ENCODE measurements at places on chromosomes 6 and 20.

DNA sequence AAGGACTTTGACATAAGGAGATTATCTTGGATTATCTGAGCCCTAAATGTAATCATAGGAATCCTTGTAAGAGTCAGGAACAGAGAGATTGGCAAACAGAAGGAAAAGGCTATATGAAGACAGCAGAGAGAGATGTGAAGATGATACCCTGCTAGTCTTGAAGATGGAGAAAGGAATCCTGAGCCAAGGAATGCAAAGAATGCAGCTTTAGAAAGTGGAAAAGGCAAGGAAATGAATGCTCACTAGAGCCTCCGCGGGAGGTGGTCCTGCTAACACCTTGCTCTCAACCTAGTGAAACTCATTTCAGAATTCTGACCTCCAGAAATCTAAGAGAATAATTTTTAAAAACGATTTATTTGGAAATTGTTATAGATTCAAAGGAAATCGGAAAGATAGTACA, 117.1 kb downstream of the TBXT start:
- DNase-seq, result peak; percentile 54

DNA sequence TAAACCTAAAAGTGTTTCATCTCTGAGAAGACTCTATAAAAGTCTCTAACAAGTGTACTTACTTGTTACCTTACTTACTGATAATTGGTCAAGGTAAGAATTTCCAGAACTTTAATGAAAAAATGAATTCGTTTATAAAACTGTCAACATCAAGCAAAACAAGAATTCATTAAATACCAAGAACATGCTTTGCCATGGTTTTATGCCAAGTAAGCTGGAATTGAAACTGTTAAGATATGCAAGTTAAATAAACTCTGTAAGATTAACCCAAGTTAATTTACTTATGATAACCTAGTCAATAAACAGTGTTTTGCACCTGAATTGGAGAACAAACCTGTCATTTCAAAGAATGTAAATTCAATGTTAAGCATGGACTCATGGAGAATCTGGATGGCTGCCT, 17.1 kb upstream of the DEFB113 start:
- DNase-seq, result no peak

GRCh38 chr6:9896806-9897205, 518.1 kb downstream of the TFAP2A start:
- no peak for DNase-seq

DNA sequence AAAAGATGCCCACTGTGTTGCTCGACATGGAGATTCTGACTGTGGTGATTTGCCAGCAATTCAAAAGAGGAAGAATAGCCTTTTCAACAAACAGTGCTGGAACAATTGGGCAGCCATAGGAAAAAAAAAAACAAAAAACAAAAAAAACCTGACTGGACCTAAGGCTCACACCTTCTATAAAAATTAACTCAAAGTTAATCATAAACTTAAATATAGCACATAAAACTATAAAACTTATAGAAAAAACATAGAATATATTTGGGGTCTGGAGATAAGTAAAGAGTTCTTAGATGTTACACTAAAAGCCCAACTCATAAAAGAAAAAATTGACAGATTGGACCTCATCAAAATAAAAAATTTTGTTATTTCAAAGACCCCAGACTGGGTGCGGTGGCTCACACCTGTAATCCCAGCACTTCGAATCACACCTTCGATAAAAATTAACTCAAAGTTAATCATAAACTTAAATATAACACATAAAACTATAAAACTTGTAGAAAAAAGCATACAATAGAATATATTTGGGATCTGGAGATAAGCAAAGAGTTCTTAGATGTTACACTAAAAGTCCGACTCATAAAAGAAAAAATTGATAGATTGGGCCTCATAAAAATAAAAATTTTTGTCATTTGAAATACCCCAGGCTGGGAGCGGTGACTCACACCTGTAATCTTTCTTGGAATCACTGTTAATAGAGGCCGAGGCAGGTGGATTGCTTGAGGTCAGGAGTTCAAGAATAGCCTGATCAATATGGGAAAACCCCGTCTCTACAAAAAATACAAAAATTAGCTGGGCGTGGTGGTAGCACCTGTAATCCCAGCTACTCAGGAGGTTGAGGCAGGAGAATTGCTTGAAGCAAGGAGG, 115.6 kb upstream of the FAM83B start:
- DNase-seq, result no peak

- no peak for DNase-seq
These were observed 88.2 kb downstream of the NOL4L start for GRCh38 chr20:32496811-32497533.

- no peak for DNase-seq
These were observed 34.8 kb upstream of the NCOA3 start for GRCh38 chr20:47466704-47467459.

DNA sequence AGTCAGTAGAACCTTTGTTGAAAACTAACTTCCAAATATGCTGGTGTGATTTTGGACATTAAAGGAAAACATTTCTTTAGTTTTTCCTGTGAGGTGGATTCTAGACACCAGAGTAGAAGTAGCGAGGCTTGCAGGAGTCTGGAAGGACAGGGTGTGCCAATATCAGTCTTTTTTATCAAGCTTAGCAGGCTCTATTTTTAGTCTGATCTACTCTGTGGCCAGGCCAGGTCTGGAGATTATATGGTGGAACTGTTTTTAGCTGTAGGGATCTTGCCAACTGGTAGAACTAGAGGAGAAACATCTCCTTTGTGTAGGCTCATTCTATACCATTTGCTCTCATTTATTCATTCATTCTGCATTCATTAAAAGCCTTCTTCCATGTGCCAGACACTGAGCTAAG, 42.7 kb downstream of the LRP11 start:
- DNase-seq, result no peak

DNA sequence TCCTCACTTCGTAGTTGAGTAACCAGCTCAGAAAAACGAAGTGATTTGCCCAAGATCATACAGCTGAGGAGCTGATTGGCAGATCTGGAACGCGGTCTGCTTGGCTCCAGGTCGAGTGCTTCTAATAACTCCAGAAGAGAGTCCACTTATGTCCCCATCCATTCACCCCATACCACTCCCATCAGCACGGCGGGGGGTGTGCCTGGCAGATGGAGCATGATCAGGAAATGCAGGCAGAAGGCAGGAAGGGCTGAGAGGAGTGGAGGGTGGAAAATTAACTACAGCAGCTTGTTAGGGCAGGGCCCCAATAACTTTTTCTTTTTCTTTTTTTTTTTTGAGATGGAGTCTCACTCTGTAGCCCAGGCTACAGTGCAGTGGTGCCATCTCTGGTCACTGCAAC, 15.0 kb downstream of the FITM2 start:
- DNase-seq, result peak; percentile 31

- DNase-seq, result no peak
These were observed 44.8 kb upstream of the FABP7 start for GRCh38 chr6:122734529-122735395.

DNA sequence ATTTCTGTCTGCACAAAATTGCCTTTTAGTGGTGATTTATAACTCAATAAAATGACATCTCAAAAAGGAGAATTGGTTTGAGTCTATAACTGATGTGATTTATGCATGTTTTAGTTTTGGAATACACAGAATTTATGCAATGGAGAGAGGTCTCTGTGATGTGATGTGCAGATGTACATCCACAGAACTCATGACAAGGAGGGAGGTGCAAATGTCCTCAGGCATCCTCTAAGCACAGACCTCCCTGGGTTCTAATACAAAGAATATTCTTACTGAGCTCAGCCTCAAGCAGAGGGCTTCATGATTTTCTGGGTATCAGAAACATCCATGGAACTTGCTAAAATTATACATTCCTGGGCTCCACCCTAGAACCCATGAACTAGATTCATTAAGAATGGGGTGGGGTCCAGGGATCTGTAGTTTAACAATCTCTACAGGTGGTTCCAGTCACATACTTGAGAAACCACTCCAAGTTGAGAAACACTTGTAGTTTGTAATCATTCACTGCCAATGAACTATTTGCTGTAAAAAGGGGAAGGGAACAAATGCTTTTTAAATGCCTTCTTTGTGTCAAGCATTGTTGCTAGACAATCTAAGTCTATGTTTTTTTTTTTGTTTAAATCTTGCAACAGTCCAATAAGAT, 60.2 kb upstream of the NEDD9 start:
- DNase-seq, result no peak

DNA sequence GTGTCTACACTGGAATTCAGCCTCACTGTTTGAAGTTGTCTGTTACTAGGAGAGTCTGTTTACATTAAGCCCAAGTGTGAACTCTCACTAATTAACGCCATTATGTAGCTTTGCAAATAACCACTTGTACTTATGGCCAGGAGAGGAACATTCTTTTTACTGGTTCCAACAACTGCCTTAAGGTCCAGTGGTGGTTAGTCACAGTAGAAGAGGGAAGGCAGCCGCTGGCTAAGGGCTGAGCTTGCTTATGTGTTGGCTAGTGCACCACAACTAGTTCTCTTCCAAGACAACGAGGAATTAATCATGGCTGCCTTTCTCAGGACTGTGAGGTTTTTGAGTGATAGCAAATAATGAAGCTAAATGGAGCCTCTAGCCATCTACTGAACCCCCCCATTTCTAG, 14.9 kb upstream of the SLC22A23 start:
- DNase-seq, result no peak

GRCh38 chr6:30792786-30793185, 48.4 kb upstream of the IER3 start:
- no peak for DNase-seq

DNA sequence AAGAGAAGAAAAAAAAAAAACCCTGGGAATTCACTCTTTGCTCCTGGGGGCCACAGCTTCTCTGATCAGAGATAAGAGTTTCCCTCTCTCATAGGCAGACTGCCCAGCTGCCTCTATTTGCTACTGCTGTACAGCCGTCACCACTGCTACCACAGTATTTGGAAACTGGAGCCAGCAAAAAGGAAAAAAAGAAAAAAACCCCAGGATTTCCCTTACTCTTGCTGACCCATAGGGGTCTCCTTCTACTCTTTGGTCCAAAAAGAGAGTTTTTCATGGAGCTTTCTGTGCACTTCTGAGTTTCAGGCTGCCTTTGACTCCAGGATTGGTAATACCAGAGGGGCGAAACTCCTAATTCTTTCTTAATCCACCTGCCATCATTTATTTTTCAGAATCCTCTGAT, 89.7 kb downstream of the MDGA1 start:
- no peak for DNase-seq

GRCh38 chr6:26225848-26226578, 138.8 kb downstream of the HFE start:
- no peak for DNase-seq

DNA sequence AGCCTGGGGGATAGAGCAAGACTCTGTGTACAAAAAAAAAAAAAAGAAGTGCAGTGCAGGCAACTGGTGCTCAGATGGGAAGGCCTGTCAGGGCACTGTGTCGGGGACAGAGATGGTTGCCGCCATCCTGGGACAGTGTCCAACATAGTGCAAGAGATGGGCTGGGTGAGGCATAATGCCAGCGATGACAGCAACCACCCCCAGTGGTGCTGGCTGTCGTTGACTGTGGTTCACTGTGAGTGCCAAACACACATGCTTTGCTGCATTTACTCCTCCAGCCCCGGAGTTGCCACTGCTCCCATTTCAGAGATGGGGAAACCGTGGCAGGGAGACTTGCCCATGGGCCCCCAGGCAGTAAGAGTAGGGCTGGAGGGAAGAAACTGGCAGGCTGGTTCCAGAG, 5.2 kb upstream of the C20orf203 start:
- no peak for DNase-seq

- DNase-seq, result no peak
These were observed 1355.1 kb upstream of the CITED2 start for GRCh38 chr6:140729521-140729920.

DNA sequence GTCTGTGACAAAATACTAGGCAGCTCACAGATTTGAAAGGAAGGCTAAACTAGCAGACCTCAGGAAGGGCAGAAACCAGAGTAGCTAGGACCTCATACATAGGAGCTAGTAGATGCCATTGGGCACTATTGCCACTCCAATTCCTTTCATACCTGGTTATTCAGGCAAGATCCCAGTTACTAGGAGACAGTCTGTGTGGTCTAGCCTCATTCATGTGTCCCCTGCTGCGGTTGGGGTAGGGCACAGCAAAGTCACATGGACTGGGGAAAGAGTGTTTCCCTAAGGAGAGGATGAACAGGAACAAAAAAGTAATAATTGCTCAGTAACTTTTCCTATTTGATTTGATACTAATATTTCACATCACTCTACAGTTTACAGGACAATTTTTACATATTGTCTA, 204.6 kb upstream of the HEY2 start:
- no peak for DNase-seq

DNA sequence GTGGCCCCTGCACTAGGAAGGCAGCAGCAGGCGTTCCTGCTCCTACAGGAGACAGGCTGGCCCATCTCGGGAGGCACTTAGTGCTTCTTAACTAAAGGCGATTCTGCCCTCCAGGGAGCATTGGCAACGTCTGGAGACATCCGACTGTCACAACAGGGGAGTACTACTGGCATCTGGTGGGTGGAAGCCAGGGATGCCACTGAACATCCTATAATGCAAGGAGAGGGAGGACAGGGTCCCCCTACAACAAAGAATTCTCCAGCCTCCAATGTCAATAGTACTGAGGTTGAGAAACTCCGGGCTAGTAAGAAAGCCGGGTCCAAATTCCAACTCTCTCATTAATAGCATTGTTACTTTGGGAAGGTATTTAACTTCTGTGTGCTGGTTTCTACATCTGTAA, 119.4 kb upstream of the ARMC2 start:
- DNase-seq, result no peak

DNA sequence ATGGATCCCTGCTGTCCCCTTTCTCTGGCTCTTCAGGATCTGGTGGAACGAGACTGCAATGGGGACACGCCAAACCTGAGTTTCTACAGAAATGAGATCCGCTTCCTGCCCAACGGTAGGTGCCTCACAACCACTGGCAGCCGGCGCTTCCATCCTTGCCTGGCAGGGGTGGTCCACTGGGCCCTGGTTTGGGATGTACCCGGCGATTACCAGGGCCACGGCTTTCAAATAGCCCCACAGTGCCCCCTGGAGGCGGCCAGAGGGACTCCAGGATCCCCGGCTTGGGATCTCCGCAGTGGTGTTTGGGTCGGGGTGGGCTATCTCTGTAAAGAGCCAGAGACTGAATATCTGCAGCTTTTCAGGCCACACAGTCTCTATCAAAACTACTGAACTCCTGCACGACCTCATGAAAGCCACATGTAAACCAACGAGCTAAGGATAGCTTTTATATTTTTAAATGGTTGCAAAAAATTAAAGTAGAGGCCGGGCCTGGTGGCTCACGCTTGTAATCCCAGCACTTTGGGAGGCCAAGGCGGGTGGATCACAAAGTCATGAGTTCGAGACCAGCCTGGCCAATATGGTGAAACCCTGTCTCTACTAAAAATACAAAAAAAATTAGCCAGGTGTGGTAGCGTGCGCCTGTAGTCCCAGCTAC, 3.7 kb downstream of the OGFR start:
- DNase-seq, result peak; percentile 88
